ENCODE measurements at places on chromosomes 16 and 17.

- DNase-seq, result no peak
Measured at GRCh38 chr16:68599586-68599985, 45.5 kb upstream of the CDH3 start.

GRCh38 chr17:50767030-50767429, 288 bp downstream of the ANKRD40CL start:
- no peak for DNase-seq

DNA sequence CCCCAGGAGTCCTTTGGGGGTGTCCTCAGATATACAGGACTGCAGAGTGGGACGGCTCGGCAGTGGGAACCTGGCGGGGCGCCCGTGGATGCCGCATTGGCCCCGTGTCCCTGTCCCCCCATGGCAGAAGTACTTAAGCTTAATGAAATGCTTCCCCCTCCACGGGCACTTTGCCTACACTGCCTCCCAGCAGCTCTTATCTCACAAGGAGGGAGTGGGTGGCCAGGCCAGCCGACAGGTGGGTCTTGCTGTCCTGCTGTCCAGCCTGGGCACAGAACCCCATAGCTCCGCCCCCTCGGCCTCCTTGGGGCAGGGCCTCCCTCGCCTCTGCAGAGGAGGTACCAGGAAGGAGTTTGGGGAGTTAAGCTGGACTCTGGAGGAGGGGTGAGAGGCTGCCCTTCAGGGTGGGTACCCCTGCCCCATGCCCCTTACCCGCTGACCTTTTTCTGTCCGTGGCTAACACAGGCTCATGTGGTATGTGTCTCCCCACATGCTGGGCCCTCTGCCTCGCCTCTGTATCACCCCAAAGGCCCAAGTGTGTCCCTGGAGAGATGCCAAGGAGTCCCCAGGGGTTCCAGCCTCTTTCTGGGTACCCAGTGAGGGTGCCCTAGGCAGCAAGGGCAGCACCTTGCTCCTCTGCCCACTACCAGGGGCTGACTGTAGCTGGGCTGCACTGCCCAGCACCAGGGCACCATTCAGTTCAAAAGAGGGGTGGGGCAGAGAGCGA, 8.7 kb downstream of the THRA start:
- no peak for DNase-seq

- DNase-seq, result no peak
Measured at GRCh38 chr16:30459456-30459855, 13.1 kb upstream of the ITGAL start.

Data from NCI-H748 treated with DMSO at 0.1 percent for 48 hours (cell line).